Tibial nerve (tissue), 4 donors: ENCODE measurements at places on chromosomes 4 and X. TPM values are rescaled to one million over a fixed set of nuclear protein-coding genes. Genes with fewer than 3 reads are reported as not detected.

Gene TMPRSS11D
- total RNA-seq, result not detected

Gene IL21
- not detected for total RNA-seq

Gene MAGEA4
- not detected for total RNA-seq

Gene MTMR8
- 2.7 TPM for total RNA-seq

Gene SMIM10
- total RNA-seq, result 16.8 TPM

- no peak overlapping the region for H3K27ac ChIP-seq
- peaks cover 9% of the 10 kb centered on the region for H3K4me1 ChIP-seq
- H3K4me3 ChIP-seq, result no peak overlapping the region
- H3K36me3 ChIP-seq, result no peaks in the 10 kb centered on the region
- no peak for DNase-seq
Observed at GRCh38 chr4:183633476-183634400, 25.2 kb downstream of the RWDD4 start.

- peak overlapping the region; percentile 58 for H3K27ac ChIP-seq
- peak overlapping the region; percentile 37 for H3K4me3 ChIP-seq
- peak; percentile 65 for DNase-seq
- H3K4me1 ChIP-seq, result no peaks in the 10 kb centered on the region
- H3K27me3 ChIP-seq, result peaks cover 11% of the 10 kb centered on the region
- H3K36me3 ChIP-seq, result no peaks in the 10 kb centered on the region
Observed at GRCh38 chrX:10014462-10015354, 47.5 kb downstream of the CLDN34 start.

- H3K4me1 ChIP-seq, result no peaks in the 10 kb centered on the region
- no peaks in the 10 kb centered on the region for H3K36me3 ChIP-seq
- H3K4me3 ChIP-seq, result no peak overlapping the region
- DNase-seq, result no peak
- peaks cover 19% of the 10 kb centered on the region for H3K27me3 ChIP-seq
Observed at GRCh38 chrX:102833136-102833535, 103.9 kb upstream of the RAB40AL start.

- no peaks in the 10 kb centered on the region for H3K4me1 ChIP-seq
- H3K27me3 ChIP-seq, result no peaks in the 10 kb centered on the region
- DNase-seq, result no peak
- H3K4me3 ChIP-seq, result no peak overlapping the region
- H3K27ac ChIP-seq, result no peak overlapping the region
Observed at GRCh38 chr4:175062183-175062592, 144.0 kb downstream of the ADAM29 start.

GRCh38 chr4:53782458-53782845, 191.2 kb upstream of the LNX1 start:
- H3K27me3 ChIP-seq, result no peaks in the 10 kb centered on the region
- H3K27ac ChIP-seq, result no peak overlapping the region
- DNase-seq, result no peak

GRCh38 chr4:59698041-59698440, 1502.1 kb upstream of the ADGRL3 start:
- no peak overlapping the region for H3K27ac ChIP-seq
- no peaks in the 10 kb centered on the region for H3K36me3 ChIP-seq
- DNase-seq, result no peak

DNA sequence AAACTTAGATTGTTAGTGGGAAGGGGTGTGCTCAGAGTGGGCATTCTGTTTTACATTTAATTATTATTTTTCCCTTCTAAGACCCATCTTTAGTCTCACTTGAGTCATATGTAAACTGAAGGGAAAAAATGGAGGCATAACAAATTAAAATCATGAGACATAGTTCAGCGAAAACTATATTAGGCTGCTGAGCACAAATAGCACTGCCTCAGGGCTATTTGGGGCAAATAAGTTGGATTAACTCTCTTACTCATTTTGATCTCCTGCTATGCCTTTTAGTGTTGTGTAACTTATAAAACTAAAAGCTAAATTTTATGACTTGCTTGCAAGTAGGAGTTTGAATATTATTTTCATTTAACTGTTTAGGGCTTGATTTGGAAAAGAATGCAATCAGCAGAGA, 1329.2 kb upstream of the PCDH7 start:
- no peaks in the 10 kb centered on the region for H3K27me3 ChIP-seq
- H3K36me3 ChIP-seq, result no peaks in the 10 kb centered on the region
- H3K27ac ChIP-seq, result no peak overlapping the region
- no peak for DNase-seq
- H3K4me3 ChIP-seq, result no peak overlapping the region
- no peaks in the 10 kb centered on the region for H3K4me1 ChIP-seq

DNA sequence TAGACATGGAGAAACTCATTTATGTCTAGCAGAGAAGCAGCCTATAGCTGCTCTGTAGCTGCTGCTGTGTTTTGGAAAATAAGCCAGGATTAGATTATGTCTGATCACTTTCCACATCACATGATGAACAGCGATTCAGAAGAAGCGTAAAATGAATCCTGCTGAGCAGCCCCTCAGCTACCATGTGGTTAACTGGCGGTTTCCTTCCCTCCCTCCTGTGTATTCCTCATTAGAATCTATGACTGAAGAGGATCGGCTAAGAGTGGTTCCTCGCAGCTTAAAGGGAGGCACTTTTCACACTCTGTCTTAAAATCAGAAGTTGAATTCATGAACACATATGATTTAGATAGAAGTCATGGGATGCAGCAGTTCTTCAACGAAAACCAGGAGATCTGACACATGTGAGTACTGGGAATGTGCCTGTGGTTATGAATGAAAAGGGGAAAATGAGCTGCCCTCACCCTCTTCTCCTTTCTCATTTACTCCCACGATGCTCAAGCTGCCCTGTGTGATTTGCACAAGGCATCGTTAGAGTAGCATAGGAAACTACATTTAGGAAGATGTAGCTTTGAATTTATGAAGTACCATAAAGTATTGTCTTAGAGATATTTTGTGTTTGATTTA, at the start of gene PPEF1:
PPEF1 (plus strand) TSS at position 220 of the 624 bp plus-strand sequence; CDS start at position 356, 136 bp downstream.
- no peaks in the 10 kb centered on the region for H3K36me3 ChIP-seq
- H3K27me3 ChIP-seq, result no peaks in the 10 kb centered on the region
- H3K4me3 ChIP-seq, result no peak within 1 kb of the TSS
- H3K4me1 ChIP-seq, result no peaks in the 10 kb centered on the region

DNA sequence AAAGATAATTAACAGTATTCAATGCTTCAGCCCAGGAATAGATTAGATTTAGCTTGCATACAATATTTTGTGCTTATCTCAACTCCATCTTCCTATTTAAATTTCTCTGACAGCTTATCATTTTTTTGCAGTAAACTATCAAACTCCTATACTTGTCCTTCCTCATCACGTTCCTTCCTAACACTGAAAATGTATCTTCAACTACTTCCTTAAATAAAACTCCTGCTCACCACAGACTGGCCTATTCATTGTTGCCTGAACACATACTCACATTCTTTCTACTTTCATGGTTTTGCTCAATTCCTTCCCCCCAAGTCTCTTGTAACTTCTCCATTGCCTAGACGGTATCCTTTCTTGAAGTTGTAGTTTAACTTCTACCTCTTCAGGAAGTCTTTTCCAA, 28.5 kb upstream of the PTPN13 start:
- no peaks in the 10 kb centered on the region for H3K36me3 ChIP-seq
- no peak overlapping the region for H3K27ac ChIP-seq
- no peaks in the 10 kb centered on the region for H3K27me3 ChIP-seq
- H3K4me1 ChIP-seq, result peaks cover 14% of the 10 kb centered on the region

DNA sequence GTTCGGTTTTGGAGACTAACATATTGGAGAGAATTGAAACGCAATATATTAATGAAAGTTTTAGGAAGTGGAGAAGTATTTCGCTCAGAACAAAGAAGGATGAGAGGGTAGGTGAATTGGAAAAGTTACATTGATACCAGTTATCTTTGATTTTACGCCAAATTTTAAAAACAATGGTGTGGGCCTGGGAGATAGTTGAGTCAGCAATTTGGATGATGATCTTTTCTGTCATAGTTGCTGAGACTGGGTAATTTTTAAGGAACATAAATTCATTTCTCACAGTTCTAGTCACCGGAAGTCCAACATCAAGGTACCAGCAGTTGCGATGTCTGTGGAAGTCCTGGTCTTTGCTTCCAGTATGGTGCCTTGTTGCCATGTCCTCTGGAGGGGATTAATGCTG, 644.8 kb upstream of the LCORL start:
- H3K4me1 ChIP-seq, result no peaks in the 10 kb centered on the region
- H3K27me3 ChIP-seq, result no peaks in the 10 kb centered on the region
- H3K4me3 ChIP-seq, result no peak overlapping the region
- no peak overlapping the region for H3K27ac ChIP-seq
- no peak for DNase-seq

GRCh38 chr4:121185960-121186359, 21.8 kb upstream of the TNIP3 start:
- H3K27ac ChIP-seq, result no peak overlapping the region
- no peak for DNase-seq
- no peaks in the 10 kb centered on the region for H3K4me1 ChIP-seq
- no peak overlapping the region for H3K4me3 ChIP-seq

GRCh38 chr4:7266525-7267292, 74.4 kb downstream of the SORCS2 start:
- DNase-seq, result no peak
- H3K27me3 ChIP-seq, result no peaks in the 10 kb centered on the region
- no peaks in the 10 kb centered on the region for H3K36me3 ChIP-seq
- no peak overlapping the region for H3K4me3 ChIP-seq

DNA sequence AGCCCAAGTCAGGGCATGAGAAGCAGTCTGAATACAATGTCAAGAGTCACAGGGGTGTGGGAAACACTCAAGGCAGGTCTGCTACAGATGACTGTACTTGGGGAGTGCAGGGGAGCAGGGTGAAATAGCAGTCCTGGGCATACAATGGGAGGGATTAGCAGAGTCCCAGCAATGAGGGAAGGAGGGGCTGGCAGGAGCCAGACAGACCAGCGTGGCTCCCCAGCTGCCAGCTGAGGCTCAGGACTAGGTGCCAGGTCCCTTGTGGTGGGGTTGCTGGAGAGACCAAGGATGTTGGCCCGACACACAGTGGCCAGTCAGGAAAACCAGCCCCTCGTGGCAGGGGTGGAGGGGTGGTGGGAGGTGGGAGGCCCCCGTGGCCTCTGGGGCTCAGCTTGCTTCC, 86.6 kb downstream of the RTL5 start:
- DNase-seq, result no peak
- no peaks in the 10 kb centered on the region for H3K4me1 ChIP-seq
- H3K4me3 ChIP-seq, result no peak overlapping the region
- H3K36me3 ChIP-seq, result no peaks in the 10 kb centered on the region

DNA sequence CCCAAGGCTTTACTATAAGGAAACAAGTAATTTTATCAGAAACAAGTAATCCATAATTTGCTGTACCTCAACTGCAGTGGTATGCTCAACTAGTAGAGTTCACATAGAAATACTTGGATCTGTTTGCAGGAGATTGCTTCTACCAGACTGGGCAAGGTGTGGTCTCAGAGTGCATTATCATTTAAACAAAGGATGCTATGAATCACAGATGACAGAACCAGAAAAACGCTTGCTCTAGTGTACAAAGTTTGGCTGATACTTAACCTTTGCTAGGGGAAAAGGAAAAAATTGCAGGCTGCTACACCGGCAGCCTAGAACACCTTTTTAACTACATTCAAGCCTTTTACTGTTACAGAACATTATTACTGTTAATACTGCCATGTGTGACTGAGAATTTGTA, 97.1 kb downstream of the ENOX2 start:
- no peak for DNase-seq
- H3K4me3 ChIP-seq, result no peak overlapping the region
- H3K4me1 ChIP-seq, result no peaks in the 10 kb centered on the region
- H3K27ac ChIP-seq, result no peak overlapping the region
- H3K36me3 ChIP-seq, result no peaks in the 10 kb centered on the region

GRCh38 chr4:101421386-101421785, 74.1 kb upstream of the PPP3CA start:
- H3K36me3 ChIP-seq, result no peaks in the 10 kb centered on the region
- no peaks in the 10 kb centered on the region for H3K4me1 ChIP-seq
- H3K27ac ChIP-seq, result no peak overlapping the region
- H3K4me3 ChIP-seq, result no peak overlapping the region

DNA sequence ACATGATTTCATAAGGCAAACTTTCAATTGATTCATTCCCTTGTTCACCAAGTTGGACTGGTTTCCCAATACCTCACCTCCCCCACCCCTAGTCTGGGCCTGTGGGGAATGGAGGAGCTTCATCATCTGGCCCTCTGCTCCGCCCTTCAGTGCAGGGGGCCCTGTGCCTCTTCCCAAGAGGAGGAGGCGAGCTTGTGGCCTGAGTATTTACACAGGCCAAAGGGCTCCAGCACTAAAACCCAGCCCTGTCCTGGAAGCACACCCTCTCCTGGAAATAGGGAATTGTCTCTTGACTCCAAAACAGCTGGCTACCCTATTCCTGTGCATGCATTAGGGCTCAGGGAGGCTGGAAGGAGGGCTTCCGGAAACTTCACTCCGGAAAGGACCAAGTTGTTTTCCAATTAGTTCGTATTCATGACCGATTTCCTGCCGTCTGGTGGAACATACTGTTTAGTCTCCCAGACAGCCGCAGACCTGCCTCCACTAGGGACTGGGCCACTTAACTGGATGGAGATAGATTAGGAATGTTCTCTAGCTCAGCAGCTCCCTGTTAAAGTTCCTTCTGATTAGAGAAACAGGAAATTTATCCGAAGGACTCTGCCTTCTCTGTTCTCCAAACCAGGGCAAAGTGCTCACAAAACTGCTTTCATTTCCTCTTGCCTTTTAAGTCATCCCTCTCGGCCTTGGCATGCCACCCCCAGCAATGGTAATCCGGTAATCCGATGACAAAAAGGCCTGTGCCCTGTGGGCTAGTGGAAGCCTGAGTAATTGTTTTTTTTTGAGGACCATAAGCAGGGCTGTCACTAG, 5.8 kb downstream of the SRPX2 start:
- peaks cover 21% of the 10 kb centered on the region for H3K4me1 ChIP-seq
- no peak overlapping the region for H3K4me3 ChIP-seq
- no peaks in the 10 kb centered on the region for H3K36me3 ChIP-seq
- DNase-seq, result peak; percentile 67
- peak overlapping the region; percentile 88 for H3K27ac ChIP-seq
- peaks cover 9% of the 10 kb centered on the region for H3K27me3 ChIP-seq

GRCh38 chr4:53014881-53015280, 152.8 kb downstream of the RASL11B start:
- no peak overlapping the region for H3K4me3 ChIP-seq
- H3K36me3 ChIP-seq, result no peaks in the 10 kb centered on the region
- peaks cover 62% of the 10 kb centered on the region for H3K4me1 ChIP-seq

- no peaks in the 10 kb centered on the region for H3K27me3 ChIP-seq
- H3K4me1 ChIP-seq, result no peaks in the 10 kb centered on the region
- DNase-seq, result no peak
- H3K4me3 ChIP-seq, result no peak overlapping the region
Observed at GRCh38 chrX:133638285-133638684, 223.0 kb upstream of the GPC4 start.

DNA sequence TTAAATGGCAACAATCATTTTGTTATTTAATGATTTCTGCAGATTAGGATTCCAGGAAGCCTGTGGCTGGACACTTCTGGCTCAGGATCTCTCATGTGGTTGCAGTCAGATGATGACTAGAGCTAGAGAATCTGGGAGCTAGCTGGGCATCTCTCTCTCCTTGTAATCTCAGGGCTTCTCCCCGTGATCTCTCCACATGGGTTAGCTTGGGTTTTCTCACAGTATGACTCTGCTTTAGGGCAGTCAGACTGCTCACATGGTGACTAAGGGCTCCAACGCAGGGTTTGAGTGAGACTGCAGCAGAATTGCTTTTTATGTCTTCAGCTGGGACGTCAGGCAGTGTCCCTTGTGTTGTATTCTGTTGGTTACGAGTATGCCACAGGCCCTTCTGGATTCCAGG, 361.4 kb downstream of the CBLL2 start:
- H3K27ac ChIP-seq, result no peak overlapping the region
- no peaks in the 10 kb centered on the region for H3K4me1 ChIP-seq
- no peak for DNase-seq
- H3K27me3 ChIP-seq, result peaks cover 5% of the 10 kb centered on the region
- H3K4me3 ChIP-seq, result no peak overlapping the region
